ENCODE measurements at places on chromosomes 1 and 21.

DNA sequence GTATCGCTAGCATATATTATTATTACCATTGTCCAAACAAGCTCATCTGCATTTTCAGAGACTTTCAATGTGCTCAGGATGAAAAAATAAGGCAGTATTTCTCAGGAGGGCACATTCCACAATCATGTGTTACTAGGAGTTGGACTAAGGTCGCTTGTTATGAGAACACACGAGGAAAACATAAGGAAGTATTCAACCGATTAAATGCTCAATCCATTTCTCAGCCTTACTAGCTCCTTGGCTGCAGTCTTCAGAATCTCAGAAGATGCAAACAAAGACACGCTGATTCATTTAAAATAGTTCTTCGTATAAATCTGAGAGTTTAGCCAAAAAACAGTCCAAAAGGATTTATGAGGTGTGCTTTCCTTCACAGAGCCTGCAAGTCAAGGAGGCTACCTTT, 82.0 kb upstream of the JAK1 start:
- no peak for DNase-seq

- no peak for DNase-seq
Observed at GRCh38 chr1:234148350-234148749, 224.9 kb upstream of the COA6 start.

- DNase-seq, result no peak
Observed at GRCh38 chr1:115284209-115284608, 53.8 kb downstream of the NGF start.

GRCh38 chr1:8747879-8748825, 69.3 kb downstream of the RERE start:
- DNase-seq, result no peak

DNA sequence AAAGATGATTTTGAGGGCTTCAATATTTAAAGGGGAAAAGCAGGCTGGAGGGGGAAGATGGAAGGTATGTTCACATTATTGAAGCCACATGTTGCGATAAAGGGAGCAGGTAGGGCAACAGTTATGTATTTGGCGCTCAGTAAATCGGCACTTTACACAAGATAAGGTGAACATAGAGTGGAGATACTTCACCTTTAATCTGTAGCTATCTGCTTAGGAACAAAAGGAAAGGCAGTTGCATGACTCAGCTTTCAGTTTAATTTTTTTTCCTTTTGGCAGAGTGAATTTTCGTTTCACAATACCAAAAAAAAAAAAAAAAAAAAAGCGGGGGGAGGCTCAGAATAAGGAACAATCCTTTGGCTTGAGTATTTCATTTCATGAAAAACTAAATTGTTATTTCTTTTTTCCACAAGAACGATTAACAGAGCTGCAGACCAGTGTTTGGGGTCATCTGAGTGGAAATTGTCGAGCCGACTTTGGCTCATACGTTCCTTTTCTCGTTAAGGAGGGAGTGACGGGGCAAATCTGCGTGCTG, 1.1 kb upstream of the COQ8A start:
- no peak for DNase-seq

DNA sequence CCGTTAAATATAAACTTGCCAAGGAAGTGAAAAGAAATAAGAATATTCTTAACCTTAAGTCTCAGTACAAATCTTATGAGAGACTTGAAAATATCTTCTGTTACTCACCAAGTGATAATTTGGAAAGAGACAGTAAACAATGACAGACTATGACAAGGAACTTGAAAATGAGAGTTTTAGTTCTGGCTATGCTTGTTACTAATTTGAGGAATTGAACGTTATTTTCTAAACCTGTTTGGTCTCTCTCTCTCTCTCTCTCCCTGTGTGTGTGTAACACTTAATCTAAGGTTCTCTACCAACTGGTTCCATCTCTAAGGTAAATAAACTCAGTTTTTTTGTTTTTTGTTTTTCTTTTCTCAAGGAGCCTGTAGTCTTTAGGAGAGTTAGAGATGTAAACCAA, 161.8 kb downstream of the AMY1C start:
- DNase-seq, result no peak

DNA sequence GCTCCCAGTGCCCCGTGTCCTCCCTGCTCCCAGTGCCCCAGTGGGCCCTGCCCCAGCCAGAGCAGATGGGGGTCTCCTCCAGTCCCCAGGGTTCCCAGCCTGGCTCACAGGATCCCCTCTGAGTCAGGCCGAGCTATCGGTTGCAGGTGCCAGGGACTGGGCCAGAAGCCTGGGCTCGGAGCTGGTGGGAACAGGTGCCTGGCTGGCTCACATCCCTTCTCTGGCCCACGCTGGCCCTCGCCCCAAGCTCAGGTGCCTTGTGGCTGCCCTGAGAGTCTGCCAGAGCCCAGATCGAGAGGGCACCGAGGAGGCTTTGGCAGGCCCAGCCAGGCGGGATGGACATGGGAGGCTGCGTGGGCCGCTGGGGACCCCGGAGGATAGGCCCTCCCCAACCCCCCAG, 18.9 kb downstream of the PLCH2 start:
- no peak for DNase-seq

DNA sequence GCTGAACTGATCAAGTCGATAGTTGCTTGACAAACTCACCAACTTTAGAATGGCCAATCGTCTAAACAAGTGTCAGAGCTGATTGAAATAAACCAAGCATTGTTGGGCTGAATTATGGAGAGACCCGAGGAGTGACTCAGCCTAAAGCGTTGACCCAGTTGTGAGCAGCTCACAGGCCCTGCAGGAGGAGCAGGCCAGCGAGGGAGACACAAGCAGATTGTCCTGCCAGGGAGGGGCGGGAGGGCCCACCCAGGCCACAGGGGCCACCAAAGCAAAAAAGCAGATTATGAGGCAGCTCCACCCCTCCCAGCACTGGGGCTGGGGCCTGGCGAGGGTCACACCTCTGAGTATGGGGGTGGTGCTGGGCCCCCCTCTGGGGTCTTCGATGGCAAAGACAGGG, 10.1 kb upstream of the MATN1 start:
- no peak for DNase-seq

DNA sequence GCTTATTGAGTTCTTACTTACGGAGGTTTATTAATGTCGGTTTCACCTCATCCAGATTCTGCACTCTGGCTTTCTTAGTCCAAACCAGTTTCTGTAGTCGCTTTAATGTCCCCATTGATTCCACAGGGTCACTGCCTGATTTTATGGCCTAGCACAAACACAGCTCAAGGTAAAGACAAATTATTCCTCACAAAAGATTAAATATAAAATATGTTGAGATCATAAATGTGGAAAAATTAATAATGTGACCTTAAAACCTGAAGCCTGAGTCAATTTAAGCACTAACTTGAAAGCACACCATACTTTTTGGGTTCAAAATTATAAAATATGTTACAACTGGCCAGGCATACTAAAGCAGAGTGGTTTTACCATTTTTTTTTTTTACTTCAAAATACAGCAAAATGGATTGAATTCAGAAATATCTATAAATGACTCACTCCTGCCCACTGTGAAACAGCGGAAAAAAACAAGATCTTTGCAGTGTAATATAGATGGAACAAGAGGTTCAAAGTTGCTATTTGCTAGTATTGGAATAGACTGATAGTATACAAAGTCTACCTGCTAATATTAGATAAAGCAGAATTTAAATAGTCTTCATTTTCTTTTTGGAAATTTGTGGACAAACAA, 37.6 kb upstream of the SAMSN1 start:
- no peak for DNase-seq

- no peak for DNase-seq
Observed at GRCh38 chr1:223887747-223888418, 42.1 kb upstream of the TP53BP2 start.

DNA sequence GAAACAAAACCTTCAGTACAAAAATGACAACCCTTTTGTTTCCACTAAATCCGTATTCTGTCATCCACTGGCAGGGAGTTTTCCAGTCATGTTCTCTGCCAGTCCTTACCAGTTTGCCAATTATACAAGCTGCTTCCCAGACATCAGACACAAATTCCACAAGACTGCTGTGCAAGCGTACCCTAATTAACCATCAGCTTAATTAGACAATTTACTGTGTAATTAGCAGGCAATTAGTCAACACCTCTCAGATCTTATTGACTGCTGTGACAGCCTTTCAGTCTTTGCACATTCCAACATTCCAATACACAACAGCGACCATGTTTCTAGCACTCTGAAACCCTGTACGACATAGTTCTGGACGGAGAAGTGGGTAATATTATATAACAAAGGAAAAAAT, 420.1 kb downstream of the DPYD start:
- no peak for DNase-seq

DNA sequence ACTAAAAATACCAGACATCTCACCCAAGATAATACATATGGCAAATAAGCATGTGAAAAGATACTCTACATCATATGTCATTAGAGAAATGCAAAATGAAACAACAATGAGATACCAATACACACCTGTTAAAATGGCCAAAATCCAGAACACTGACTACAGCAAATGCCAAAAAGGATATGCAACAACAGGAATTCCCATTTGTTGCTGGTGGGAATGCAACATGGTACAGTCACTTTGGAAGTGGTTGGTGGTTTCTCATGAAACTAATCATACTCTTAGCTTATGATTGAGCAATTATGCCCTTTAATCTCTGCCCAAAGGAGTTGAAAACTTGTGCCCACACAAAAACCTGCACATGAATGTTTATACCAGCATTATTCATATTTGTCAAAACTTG, 6.4 kb upstream of the RGS2 start:
- no peak for DNase-seq

GRCh38 chr1:13543451-13544220, 29.8 kb upstream of the LRRC38 start:
- DNase-seq, result peak; percentile 45

DNA sequence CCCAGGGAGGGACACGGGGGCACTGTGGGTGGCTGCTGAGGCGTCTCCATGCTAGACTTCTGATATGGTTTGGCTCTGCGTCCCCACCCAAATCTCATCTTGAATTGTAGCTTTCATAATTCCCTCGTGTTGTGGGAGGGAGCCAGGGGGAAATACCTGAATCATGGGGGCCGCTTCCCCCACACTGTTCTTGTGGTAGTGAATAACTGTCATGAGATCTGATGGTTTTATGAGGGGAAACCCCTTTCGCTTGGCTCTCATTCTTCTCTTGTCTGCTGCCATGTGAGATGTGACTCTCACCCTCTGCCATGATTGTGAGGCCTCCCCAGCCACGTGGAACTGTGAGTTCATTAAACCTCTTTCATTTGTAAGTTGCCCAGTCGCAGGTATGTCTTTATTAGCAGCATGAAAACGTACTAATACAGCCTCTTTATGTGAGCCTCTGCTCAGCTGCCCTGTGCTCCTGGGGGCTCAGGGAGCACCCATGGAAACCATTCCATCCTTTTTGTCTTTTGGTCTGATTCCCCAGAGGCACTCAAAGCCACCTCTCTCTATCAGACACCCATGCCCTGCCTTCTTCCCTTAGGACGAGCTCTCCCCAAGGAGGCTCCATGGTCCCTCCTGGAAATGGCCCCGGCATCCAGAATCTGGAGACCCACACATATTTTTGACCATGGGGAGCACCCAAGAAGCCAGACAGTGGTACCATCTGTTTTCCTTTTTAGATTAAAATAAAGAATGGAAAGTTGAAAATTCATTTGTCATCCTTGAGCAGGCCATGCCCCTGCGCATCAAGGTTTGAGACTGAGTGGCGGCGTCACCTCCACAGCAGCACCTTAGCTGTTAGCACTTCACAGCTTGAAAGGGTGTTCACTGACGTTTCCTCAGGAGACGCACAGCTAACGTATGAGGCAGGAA, 65.9 kb upstream of the FAM20B start:
- no peak for DNase-seq

DNA sequence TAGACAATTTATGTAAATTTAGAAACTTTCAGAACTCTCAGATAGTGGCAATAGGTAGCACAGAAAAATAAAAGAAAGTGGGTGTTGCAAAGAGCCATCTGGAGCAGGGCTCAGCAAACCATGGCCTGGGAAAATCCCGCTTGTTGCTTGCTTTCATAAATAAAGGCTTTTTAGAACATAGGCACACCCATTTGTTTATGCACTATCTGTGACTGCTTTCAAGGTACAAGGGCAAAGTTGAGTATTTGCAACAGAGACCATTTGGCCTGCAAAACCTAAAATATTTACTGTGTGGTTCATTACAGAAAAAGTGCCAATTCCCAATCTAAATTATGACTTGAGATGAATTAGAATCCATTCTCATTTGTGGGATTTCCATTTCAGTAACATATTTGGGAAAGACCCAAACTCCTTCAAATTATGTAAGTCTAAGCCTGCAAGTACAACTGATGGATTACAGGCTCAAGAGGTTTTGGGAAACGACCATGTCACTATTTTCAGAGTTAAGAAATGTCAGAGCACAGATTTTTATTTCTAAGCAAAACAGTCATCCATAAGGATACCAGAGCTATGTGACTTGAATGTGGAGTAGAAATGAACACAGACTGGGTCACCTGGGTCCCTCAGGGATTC, 43.5 kb upstream of the DPT start:
- DNase-seq, result no peak

DNA sequence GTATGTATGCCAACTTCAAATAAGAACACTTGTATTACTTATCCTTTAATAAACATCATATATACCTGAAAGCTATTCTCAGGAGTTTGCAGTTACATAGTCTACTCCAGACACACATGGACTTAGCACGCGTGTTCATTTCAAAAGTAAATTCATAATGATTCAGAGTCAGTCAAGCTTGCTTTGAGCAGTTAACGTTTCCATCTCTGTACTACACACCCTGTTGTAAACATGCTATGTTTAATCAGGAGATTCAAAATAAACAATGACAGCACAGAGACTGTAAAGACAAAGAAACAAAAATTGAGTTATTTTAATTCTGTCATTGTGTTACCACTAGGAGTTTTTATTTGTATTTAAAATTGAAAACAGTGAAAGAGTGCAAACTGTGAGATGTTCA, 119.6 kb downstream of the NRIP1 start:
- no peak for DNase-seq

DNA sequence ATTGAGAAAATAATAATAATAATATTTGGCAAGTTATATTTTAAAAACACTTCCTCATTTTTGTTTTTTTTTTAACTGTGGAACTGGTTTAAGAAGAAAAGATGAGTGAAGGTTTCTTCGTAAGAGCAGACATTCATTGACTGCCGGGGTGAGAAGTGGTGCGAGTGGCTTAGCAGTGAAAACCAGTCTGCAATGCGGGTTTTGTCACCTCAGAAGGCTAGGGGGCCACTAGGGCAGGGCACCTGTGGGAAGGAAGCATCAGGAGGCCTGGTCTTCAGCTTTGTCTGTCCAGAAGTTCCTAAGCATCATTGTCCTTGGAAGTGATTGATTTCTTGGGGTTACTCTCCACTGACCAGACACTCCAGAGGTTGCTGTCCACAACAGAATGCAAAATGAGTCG, 339.2 kb downstream of the ZNF326 start:
- DNase-seq, result no peak

GRCh38 chr1:150549496-150550221, 451 bp downstream of the ADAMTSL4 start:
- no peak for DNase-seq

All from dorsolateral prefrontal cortex (tissue), 122 donors.